ENCODE measurements at places on chromosomes 7 and 10.

- DNase-seq = no peak
Measured at GRCh38 chr7:79806161-79806734, 328.4 kb upstream of the GNAI1 start.

DNA sequence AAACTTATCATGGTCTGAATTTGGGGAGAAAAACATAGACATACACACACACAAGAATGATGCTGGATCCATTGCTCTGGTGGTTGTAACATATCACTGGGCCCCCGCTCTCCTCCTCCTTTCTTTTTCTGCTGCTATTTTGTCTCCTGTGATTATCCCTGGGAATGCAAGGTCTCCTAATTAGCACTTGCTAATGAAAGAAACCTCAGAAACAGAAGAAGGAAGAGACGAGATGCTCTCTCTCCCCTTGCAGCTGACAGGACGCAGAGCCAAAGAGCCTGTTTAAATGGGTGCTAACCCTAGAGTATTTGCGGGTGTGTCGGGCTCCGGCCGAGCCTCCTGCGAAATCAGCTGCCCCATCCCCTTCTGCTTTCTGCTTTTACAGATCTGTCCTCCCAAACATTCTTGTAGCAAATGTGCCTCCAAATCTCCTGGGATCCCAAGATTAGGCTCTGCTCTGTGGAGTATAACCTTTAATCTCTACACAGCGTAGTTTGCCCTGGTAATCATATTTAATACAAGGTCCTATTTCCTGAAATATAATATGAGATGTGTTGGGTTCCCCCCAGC lies 81.5 kb downstream of the FRMPD2 start:
- no peak for DNase-seq

GRCh38 chr7:90982228-90982627 lies 282.0 kb upstream of the FZD1 start:
- no peak for DNase-seq

GRCh38 chr10:107031931-107032699 lies 132.4 kb downstream of the SORCS1 start:
- DNase-seq = no peak

DNA sequence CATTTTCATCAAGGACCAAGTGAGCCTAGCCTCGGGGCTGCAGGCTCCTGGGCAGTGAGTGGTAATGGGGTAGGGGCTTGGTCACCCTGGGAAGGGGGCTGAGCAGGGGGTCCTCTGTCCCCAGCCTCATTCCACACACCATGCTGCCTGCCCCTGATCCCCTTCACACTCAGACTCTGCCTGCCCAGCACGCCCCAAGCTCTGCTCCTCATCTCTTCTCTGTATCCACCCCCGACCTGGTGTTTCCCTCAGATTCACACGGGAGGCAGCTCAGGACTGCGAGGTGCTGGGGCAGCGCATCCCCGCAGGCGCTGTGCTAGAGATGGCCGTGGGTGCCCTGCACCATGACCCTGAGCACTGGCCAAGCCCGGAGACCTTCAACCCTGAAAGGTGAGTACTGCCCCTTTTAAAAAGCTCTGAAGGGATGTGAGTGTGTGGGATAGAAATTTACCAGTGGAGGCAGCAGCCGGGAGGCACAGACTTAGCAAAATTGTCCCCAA lies 47.2 kb downstream of the PARP12 start:
- DNase-seq = no peak

GRCh38 chr10:86319676-86320075 lies 46.9 kb downstream of the GRID1 start:
- no peak for DNase-seq

- no peak for DNase-seq
Measured at GRCh38 chr7:150959739-150960734, 18.1 kb downstream of the KCNH2 start.

GRCh38 chr7:26151953-26152781 lies at the start of gene NFE2L3:
TSS of gene NFE2L3 (plus strand) at chr7:26152198. CDS start at chr7:26152499, 301 bp downstream.
- DNase-seq = no peak

GRCh38 chr7:75843613-75844116 lies 30.1 kb upstream of the CCL24 start:
- no peak for DNase-seq

- DNase-seq = no peak
Measured at GRCh38 chr10:6052247-6053221, 9.6 kb downstream of the IL2RA start.

DNA sequence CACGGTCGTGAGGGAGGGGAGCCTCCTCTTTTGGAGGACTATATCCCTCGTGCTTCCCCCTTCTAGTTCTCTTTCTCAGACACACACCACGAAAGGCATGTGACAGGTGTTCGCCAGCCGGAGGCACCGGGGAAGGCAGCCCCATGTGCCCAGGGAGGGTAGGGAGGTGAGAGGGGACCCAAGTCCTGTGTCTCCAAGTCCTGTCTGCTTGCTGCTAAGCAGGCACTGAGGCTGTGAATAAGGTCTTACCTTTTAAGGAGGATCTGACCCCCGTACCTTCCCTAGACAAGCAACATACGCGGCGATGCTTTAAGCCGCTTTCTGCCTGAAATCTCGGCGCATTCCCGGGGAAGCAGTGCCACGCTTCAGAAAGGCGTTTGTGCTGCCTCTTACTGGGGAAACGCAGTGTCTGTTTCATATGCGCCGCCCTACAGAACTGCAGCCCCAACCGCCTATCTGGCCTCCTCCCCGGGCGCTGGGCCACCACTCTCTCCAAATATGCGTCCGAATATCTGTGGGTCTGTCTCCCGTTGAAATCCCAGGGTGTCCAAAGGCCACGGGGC lies 770 bp downstream of the PLXNA4 start:
- DNase-seq = no peak

DNA sequence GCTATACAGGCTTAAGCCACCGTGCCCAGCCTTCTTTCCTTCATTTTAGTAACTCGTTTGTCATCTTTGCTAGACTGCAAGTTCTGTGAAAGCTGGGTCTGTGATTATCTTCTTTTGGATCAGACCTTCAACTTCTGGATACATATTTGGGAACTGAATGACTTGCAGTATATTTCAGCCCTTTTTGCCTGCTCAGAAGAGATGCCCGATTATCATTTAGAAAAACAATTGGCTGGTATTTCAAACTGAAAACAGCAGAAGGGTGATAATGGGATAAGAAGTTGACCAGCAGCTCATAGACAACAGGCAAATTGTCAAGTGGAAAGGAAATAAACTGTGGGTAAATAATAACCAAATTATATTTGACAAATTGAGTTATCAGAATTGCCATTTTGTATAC lies 14.6 kb downstream of the RSBN1L start:
- no peak for DNase-seq

GRCh38 chr7:11120675-11121220 lies 147.1 kb downstream of the PHF14 start:
- DNase-seq = no peak

DNA sequence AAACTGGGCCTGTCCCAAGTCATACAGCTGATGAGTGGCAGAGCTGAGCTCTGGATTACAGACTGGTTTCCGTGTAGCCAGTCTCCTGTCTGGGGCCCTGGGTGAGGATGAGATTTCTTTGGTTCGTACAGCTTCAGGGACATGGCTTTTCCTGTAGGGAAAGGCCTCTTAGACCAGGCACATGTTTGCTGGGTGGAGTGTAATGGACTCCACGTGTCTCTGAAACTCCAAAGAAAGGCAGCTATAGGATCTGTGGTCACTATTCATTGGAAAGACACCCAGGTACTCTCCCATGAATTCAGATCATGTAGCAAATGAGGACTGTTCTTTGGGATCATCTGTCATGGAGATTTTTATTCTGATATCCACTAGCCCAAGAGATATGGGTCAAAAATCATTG lies 2.4 kb downstream of the HABP2 start:
- no peak for DNase-seq

GRCh38 chr7:11760372-11760771 lies 71.6 kb downstream of the THSD7A start:
- no peak for DNase-seq

DNA sequence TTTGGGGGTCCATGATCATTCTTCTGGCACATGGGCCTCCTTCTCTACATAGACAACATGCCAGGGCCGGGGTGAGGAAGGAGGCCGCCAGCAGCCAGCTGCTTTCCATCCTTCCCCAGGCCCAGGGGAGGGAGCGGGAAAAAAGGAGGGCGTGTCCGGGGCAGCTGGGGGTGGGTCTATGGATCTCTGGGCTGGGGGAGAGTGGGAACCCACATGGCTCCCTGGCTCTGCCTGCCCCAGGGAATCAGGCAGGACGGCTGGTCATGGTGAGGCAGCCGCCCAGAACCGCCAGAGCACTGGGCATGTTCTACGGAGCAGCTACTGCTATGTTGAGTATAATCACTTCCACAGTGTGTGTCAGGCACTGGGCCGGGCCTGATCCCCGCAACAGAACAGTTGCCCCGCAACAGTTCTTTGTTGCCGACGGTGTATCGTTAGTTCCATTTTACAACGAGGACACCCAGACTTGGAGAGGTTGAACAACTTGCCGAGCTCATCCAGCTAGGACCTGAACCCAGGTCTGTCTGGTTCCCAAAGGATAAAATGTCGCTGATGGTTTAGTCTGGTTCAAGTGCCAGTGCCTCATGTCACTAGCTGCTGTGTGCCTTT lies 6.4 kb upstream of the IRF5 start:
- no peak for DNase-seq

GRCh38 chr7:151271699-151272355 lies 23.3 kb upstream of the SMARCD3 start:
- DNase-seq = no peak

- DNase-seq = no peak
Measured at GRCh38 chr7:157662981-157663716, 326.3 kb downstream of the DNAJB6 start.

- no peak for DNase-seq
Measured at GRCh38 chr10:54940418-54940817, 139.4 kb upstream of the PCDH15 start.

DNA sequence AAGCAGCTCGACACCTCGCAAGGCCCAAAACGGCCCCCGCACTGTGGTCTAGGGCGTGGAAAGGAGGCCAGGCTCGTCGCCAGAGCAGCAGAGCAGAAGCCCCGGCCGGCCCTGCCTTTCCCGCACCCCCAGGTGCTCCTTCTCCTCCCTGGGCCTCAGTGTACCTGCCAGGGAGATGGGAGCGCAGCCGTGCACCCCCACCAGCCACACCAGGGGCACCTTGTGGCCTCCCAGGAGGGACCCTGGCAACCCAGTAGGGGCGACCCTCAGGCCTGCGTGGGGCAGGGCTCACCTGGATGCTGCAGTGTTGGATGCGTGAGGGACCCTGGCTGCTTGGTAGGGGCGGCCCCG lies 9.5 kb downstream of the PDGFA start:
- DNase-seq = no peak

- DNase-seq = no peak
Measured at GRCh38 chr7:45001138-45001694, 1.2 kb downstream of the CCM2 start.

DNA sequence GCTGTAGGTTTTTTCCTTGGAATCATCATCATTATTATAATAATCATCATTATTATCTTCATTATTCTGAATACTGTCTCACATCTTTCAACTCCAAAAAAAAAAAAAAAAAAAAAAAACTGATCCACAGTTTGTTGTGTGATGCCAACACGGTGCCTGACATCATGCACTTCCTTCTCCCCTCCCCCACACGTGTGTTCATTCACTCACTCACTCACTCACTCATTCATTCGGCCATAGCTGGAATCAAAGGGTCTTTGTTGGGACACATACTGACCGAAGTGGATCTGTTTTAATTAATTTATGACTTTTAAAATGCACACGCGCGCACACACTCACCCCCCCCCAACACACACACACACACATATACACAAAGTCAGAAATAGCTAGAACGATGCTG lies 177.8 kb downstream of the PIP4K2A start:
- no peak for DNase-seq

GRCh38 chr7:104971290-104972071 lies 42.5 kb upstream of the KMT2E start:
- DNase-seq = no peak

Measured in H1 (cell line).